ENCODE measurements at places on chromosomes 16 and 17. TPM values are rescaled to one million over a fixed set of nuclear protein-coding genes. Genes with fewer than 3 reads are reported as not detected.

- no peak for DNase-seq
These were observed 56.7 kb downstream of the SKAP1 start for GRCh38 chr17:48373130-48373830.

DNA sequence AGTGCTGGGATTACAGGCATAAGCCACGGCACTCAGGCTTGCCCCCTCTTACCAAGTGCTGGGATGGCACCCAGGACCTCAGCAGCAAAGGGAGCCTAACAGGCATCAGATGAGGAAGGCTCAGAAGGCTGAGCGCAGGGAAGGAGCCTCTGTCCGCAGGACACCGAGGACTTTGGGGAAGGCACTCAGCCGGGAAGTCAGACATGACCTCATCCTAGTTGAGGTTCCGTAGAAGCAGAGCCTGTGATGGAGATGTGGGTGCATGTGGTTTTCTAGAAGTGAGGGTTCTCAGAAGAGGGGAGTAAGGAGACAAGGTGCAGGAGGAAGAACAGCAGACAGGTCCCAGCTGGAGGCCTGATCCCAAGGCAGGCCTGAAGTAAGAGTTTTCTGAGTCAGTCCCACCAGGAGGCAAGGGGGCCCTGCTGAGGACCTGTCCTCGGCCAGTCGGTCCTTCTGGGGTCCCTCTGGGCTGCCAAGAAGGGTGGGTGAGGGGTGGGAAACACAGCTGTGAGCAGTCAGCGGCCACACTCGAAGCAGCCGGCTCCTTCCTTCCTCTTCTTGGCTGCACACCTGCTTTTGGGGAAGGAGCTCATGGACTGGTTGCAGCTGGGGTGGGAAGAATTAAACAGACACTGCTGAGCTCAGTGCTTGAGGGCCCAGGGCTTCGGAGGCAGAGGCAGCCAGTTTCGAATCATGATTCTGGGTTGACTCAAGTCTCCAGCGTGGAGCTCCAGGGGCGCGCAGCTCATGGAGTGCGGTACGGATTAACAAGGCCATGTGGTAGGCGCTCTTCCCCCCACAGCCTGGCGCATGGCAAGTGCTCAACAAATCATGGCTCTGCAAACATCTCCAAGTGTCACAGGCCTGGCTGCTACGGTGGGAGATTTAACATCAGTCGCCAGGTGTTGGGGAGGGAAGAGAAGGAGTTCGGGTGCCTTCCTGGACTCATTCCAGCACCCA is 38.9 kb upstream of the SNN start:
- peak; percentile 29 for DNase-seq

DNA sequence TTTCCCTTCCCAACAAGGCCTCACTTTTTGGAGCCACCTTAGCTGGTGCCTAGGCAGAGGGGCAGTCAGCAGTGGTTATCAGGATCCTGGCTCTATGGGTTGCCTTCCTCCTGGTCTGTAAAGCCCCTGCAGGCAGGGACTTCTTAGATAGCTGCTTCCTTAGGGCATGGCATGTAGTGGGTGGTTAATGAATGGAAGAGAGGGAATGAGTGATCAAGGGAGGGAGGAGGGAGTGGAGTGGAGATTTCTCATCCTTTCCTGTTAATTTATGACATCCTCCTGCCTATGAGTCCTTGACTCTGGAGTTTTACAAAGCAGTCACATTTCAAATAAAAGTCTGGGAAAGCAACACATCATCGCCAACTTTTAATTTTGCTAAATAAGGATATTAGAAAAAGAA is 40.7 kb downstream of the SNX20 start:
- DNase-seq: no peak

GRCh38 chr17:173166-173911 is 8.1 kb downstream of the DOC2B start:
- DNase-seq: no peak

GRCh38 chr17:10072556-10073425 is 125.6 kb downstream of the GAS7 start:
- no peak for DNase-seq

DNA sequence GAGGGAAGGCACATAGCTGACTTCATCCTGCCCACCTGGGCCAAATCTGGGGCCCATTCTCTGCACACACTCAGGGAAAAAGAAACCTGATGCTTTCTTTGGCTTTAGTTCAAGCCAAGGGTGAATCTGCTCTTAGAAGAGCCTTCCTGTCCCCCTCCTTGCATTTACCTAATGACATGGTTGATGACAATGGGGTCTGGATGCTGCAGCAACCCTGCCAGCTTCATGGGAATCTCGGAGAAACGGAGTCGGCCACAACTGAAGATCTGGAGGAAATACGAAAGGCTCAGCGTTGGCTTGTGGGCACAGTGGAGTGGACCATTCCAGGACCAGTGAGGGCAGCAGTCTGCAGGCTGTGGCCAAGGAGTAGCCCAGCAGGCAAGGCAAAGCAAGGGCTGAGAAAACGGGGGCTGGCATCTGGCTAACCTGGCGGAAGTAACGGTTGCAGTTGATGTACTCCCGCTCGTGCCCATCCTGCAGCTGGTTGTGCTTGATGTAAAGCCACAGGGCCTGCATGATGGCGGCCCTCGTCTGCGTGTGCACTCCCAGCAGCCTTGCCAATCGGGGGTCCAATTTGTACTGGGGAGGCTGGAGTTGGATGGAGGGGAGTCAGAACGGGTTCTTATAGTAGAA is 6.4 kb upstream of the FTSJ3 start:
- DNase-seq: no peak

GRCh38 chr17:79437081-79437480 is 173.8 kb downstream of the RBFOX3 start:
- DNase-seq: no peak

DNA sequence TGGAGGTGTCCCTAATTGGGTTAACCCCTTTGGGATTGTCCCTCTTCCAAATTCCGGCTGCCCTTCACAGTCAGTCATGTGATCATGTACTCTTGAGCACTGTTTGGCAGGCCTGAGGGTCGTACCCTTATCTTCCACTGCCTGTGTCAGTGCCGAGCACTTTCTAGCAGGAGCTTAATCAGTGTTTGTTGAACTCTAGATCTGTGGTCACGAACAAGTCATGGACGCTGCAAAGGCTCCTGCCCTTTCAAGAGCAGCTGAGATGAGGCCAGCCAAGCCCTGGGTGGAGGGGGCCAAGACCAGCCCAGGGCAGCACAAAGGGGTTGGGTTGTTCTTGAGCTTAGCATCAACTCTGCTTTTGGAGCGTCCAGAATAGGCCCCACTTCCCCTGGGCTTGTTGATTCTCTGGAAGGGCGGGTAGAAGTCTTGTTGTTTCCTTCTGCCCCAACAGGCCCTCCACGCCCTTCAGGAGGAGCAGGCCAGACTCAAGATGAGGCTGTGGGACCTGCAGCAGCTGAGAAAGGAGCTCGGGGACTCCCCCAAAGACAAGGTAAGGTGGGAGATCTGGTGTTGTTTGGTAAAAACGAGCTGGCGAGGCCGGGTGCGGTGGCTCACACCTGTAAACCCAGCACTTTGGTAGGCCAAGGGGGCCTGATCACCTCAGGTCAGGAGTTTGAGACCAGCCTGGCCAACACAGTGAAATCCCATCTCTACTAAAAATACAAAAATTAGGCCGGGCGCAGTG is 5.3 kb downstream of the IFI35 start:
- no peak for DNase-seq

DNA sequence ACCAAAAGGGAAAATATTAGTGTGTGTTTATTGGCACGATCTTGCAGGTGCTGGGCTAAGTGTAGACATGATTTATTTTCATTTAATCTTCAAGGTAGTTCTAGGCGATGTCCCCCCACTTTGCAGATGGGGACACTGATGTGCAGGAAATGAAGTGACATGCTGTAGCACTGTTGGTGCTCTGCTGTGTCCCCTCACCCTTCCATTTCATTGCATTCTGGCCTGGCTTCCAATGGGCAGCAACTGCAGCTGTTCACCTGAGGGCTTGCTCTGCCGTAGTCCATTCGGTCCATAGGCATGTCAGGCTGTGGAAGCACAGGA is 123.9 kb downstream of the PRKCB start:
- DNase-seq: no peak

GRCh38 chr16:9300252-9300651 is 208.8 kb downstream of the HAPSTR1 start:
- no peak for DNase-seq

GRCh38 chr17:8185582-8186445 is 4.2 kb downstream of the BORCS6 start:
- peak; percentile 78 for DNase-seq

DNA sequence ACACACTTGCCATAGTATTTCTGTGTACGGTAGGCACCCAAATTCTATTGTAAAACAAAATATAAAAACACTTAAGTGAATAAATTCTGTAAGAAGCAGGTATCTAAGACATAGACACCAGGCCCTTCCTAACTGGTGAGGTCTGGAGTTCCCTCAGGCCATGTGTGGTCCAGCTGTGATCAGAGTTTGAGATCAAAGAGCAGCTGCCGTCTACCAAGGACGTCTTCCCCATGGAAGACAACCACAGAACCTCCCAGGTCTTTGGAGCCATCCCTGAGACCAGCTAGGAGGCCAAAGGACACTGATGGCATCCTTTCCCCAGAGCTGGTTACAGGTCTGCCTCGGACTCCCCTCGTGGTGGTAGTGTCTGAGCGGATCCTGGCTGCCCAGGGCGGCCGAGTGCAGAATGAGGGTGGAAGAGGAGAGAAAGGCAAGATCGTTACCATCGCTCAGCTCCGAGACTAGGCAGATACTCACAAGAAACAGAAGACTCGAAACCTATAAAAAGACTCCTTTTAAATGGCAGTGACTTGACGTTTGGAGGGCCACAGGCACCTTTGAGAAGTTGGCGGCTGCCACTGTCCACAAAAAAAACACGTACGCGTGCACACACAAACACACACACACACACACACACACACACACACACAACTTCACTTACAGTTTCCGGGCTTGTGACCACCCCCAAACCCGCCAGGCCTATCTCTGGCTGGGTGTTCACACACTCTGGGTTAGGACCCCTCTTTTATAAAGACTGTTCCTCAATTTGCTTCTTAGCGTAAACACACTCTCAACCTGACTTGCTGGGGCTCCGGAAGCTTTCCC is 7.5 kb downstream of the TIMP2 start:
- no peak for DNase-seq

GRCh38 chr16:11014136-11014535 is 69.8 kb downstream of the CLEC16A start:
- no peak for DNase-seq

DNA sequence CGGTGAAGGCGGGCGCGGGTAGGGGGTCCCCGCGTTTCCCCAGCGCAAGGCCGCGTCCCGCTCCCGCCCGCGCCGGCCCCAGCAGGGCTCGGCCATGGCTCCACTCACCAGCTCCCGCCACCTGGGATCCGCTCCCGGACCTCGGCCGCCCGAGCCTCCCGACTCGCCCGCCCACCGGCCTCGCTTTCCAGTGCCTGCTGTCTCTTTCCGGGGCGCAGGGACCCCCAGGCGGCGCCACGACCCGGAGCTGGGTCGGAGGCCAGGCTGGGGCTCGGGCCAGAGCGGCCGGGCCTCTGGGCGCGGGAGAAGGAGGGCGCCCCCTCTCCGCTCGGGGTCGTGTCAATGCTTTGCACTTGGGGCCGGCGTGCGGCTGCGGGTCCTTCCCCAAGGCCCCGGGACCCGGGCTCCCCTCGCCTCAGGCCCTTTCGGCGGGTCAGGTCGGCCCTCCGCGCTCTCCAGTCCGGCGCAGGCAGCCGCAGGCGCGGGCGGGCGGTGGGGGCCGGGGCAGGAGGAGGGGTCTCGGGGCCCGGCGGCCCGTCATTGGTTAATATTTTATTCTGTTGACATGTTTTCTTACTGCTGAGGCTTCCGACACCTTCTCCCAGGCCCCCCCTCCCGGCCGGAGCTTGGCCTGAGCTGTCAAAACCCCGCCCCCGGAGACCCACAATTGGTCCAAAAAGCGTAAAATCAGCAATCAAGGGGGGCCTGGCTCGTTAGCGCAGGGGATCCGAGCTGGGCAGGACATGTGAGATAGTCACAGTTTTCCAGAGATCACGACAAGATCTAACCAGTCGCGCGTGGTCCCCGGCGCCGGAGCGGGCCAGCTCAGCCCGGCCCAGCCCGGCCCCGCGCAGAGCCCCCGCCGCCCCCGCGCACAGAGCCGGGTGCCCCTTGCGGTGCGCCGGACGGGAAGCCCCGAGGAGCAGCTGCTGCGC is at the start of gene TBX2:
Gene TBX2, plus strand, starts transcription at position 713 of the 935 bp plus-strand sequence. CDS start 334 bp downstream, outside the sequence.
- DNase-seq: peak; percentile 56

GRCh38 chr16:81151648-81152310 is 55.6 kb upstream of the GCSH start:
- no peak for DNase-seq

GRCh38 chr16:80812593-80812992 is 8.2 kb upstream of the CDYL2 start:
- no peak for DNase-seq

DNA sequence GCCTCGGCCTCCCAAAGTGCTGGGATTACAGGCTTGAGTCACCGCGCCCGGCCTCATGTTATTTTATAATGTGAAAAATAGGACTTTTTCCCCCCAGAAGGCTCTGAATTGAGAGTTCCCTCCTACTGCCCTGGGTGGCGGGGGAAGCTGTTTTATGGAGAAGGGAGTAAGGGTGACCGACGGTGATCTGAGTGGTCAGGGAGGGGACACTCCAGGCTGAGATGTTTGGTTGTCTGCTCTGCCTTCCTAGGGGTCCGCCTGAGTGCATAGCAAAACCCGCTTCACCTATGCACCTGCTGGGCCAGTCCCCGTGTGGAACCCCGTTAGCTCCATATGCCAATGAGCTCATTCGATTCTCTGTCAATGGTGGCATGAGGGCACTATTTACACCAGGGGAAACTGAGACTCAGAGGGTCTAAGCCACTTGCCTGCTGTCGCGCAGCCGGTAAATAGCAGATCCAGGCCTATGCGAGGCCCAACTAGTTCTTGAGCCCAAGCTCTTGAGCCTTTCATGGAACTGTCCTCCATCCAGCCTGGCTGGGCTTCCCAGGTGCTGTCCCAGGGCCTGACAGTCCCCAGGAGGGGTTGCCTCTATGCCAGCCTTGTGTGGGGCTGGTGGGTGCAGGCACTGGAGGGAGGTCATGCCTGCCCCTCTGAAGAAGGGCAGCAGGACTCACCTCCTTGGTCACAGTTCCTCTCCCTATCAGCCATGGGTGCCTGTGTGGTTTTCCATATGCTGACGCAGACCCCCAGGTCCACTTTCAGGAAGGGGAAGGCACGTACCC is 1.7 kb upstream of the GJD3 start:
- no peak for DNase-seq

DNA sequence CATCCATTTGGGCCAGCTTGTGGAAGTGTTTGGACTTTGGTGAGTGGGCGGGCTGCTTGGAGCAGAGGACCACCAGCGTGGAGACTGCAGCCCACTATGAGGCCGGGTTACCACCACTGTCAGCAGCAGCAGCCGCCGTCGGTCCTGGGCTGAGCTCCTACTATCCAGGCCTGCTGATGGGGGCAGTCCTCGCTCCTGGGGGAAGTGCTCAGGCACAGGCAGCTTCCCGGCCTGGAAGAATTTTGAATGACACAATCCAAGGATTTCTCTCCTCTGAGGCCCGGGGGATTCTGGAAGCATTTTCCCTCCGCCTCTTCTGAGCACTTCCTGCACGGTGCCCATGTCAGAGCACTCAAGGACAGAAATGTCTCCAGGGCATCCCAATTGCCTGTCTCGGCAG is 5.3 kb upstream of the NOD2 start:
- DNase-seq: no peak

The PSMD3 gene
- polyA plus RNA-seq: 69.0 TPM

The ZMYND15 gene
- polyA plus RNA-seq: 13.5 TPM

The JMJD6 gene
- 24.2 TPM for polyA plus RNA-seq

The OVCA2 gene
- 28.9 TPM for polyA plus RNA-seq

The EVPLL gene
- polyA plus RNA-seq: 0.54 TPM

The NAGS gene
- 54.9 TPM for polyA plus RNA-seq

The NPIPB2 gene
- polyA plus RNA-seq: 5.1 TPM

The KRTAP17-1 gene
- polyA plus RNA-seq: not detected

All from small intestine (tissue), 16 donors.